ENCODE measurements at places on chromosomes 6 and 20.

DNA sequence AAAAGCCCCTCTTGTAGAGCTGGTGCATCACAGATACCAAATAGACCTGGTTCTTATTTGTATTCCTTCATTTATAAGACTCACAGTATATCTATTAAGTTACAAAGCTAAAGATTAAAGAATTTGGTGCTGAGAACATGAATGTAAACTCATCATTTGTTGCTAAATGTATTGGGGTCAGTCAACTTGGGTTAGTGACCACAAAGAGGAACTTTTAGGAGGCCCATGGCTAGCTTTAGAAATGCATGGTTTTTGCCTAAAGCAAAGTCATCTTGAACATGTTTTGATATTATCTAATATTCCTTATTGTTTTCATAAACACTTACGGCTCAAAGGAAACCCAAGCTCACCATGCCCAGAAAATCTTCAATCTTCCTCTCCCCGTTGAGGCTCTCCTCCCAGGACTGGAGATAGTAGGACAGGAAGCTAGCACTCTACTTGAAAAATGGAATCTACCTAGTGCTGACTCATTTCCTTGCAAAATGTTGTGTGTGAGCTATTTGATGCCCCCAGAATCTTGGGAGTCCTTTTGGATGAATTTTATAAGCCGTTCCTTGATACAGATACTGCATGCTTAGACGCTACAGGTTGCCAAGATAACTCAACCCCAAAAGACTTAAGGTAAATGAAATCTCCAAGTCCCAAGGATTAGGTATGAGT is 121.4 kb downstream of the BMP2 start:
- DNase-seq: no peak

DNA sequence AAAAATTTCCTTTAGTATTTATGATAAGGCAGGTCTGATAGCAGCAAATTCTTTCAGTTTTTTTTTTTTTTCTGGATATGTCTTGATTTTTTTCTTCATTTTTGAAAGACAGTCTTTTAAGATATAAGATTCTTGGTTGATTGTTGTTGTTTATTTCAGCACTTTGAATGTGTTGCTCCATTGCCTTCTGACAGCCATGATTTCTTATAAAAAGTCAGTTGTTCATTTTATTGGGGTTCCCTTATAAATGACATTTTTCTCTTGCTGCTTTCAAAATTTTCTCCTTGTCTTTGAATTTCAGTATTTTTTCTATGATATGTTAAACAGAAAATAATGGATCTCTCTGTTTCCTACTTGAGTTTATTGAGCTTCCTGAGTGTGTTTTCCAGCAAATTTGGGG is 152.3 kb downstream of the ISM1 start:
- DNase-seq: no peak

- no peak for DNase-seq
Measured at GRCh38 chr6:149842331-149842730, 21.8 kb downstream of the LRP11 start.

- DNase-seq: no peak
Measured at GRCh38 chr6:56775498-56776166, 132.9 kb upstream of the DST start.

GRCh38 chr6:44672086-44672485 is 284.6 kb downstream of the CDC5L start:
- DNase-seq: no peak

DNA sequence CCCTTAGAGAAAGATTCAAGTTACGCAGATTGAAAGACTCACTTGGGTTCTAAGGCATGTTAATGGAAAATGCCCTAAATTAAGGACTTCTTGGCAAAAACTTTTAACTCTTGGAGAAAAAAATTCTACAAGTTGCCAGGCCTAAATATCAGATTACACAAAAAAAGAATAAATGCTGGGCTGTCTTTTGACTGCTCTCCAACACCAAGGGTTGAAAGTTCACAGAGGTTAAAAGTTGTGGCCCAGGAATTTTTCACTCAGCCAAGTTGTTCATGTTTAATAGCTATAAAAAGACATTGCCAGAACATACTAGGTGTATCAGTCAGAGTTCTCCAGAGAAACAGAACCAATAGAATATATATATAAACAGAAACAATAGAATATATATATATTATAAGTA is 268.4 kb upstream of the PRND start:
- no peak for DNase-seq

GRCh38 chr20:45291526-45291925 is 15.1 kb upstream of the RBPJL start:
- no peak for DNase-seq

- DNase-seq: no peak
Measured at GRCh38 chr6:161107779-161108730, 116.5 kb downstream of the MAP3K4 start.

GRCh38 chr6:118252474-118252873 is 295.6 kb upstream of the PLN start:
- no peak for DNase-seq

DNA sequence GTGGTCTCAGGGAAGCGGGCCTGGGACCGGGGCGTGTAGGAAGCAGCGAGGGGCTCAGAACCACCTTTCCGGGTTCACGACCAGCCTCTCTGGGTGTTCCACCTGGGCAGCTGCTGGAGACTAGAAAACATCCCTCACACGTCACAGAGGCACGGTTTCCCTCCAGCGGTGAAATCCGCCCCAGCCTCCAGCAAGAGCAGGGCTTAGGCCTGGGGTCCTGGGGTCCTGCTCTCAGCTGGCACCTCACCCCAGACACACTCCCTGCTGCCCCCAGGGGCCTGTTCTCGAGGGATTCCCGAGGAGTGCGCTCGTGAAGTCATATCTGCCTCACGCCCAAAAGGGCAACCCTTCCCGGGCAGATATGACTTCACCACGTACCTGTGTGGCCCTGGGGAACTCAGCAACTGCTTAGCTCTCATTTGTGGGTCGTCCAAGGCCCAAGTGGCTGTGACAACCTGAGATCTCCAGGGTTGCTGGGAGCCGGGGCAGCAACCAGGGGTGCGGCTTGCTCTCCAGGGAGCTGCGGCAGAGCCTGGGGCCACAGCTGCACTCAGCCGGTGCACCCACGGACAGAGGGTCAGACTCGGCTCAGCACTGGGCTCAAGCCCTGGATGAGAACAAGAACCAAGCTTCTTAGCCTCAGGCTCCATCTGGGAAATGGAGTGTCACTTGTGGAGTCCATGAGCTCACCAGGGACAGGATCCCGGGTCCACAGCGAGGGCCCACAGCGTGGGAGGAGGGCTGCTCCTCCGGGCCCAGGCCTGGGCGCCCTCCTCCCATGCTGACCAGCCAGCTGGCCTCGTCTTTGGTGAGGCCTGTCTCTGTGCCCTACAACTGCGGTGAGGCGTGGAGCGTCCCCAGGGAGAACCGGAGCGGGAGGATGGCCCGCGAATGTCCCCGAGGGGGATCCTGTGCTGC is 661 bp downstream of the FNDC11 start:
- DNase-seq: no peak

- DNase-seq: no peak
Measured at GRCh38 chr6:466564-466963, 75.0 kb downstream of the IRF4 start.

- DNase-seq: no peak
Measured at GRCh38 chr6:23678626-23679025, 447.4 kb upstream of the NRSN1 start.
